ENCODE measurements at places on chromosomes 11 and 22.

- no peak for DNase-seq
Observed at GRCh38 chr11:117733316-117733715, 63.7 kb downstream of the DSCAML1 start.

GRCh38 chr11:15944460-15944859 is 411.9 kb downstream of the SOX6 start:
- no peak for DNase-seq

DNA sequence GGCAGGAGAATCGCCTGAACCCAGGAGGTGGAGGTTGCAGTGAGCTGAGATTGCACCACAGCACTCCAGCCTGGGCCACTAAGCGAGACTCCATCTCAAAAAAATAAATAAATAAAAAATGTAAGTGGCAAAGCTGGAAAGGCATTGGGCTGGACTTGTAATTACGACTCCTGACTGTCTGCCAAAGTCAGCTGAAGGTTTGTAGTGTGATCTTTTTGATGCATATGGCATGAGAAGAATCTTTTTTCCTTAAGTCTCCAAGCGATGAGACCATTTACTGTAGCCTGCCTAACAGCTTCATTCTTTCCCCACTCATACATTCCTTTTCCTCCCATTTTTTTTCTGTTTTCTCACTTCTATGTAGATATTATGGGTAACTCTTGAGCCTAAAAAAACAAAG is 24.8 kb downstream of the CTNND1 start:
- peak; percentile 69 for DNase-seq

DNA sequence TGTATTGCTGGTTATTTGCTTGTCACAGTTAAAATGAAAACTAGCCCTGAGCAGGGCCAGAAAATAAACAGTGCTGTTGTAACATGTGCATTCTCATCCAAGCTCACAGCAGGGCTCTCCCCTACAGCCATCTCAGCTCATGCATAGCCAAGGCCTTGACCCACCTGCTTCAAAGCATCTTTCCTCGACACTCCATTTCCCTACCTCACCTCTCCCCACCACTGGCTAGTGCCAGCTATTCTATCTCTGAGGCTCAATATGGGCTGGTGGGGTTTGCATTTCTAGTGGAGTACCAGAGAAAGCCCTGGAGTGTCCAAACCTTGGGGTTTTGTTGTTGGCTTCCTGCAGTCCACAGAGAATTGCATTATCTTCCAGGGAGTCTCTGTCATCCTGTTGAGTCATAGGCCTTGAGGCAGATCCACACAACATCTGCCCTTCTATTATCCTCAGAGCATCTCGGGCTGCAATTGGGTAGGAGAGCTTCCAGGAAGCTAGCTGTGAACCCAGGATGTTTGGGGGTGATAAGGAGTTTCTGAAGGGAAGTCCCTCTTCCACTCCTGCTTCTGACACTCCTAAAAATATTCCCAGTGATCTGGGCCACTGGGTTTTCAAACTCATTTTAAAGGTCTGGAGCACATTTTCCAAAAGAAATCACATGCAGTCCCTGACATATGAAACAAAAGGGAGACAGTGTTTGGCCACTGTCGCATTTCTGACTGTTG is 36.1 kb upstream of the AMOTL1 start:
- DNase-seq: peak; percentile 80

- no peak for DNase-seq
Observed at GRCh38 chr22:24240381-24240780, 4.5 kb downstream of the GGT5 start.

DNA sequence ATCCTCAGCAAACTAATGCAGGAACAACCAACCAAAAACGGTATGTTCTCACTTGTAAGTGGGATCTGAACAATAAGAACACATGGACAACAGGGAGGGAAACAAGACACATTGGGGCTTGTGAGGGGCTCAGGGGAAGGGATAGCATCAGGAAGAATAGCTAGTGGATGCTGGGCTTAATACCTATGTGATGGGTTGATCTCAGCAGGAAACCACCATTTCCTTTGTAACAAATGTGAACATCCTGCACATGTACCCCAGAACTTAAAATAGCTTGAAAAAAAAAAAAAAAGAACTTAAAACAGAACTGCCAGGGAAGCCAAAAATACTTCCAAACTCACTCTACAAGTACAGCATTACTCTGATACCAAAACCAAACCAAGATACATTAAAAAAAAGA is 33.8 kb downstream of the CASP4 start:
- no peak for DNase-seq

DNA sequence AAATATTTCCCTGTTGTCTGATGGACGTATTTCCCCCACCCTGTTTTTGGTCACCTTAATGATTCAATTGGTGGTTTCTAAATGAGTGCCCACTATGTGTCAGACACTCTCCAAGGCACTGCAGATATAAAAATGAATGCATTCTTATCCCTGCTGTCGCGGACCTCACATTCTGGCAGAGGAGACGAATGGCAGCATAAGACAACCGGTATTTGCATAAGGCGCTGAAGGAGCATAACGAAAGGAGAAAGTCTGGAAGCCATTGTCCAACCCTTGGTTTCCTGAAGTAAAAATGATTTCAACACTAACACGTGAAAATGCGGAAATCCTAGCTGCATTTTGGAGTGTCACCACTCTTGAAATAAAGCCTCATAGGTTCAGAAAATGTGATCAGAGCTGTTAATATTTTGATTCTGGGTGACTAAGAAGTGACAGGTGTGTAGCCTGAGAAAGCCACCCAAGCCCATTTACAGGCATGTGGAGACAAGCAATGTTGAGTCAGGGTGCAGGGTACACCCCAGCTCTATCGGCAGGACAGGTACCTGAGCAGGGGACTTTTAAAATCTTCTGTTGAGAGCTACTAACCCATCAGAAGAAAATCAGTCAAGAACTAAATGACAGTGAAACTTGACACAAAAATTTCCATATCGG is 10.1 kb upstream of the GAB2 start:
- no peak for DNase-seq

DNA sequence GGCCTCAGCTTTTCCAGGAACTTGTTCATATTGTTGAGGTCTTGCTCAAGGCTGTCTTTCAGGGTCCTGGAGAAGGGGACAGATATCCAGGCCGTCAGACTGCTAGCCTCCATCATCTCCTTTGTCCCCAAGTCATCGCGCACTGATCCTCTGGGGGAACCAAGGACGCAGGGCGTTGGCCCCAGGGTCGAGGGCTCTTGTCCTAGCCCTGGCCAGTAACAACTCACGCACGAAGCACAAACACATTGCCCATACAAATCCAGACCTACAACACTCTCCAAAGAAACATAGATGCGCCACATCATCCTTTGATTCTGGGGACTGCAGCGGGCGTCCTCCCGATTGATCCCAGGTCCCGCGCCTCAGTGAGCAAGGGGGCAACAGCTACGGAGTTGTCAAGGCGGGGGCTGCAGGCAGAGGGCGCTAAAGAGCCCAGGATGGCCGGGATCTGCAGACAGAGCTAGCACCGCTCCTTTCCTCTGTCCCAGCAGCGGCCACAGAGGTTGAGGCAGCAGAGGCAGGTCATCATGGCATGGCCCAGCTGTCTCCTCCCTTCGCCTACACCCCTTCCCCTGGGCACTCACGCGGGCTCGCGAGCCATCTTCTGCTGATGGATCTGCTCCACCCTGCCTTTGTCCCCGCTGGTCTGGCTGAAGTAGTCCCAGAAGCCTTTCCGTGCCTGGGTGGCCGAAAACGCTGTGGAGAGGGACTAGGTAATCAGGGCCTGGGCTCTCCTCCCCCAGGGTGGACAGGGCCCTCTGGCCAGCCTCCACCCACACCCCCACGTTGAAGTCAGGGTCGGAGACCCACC is 472 bp downstream of the APOA5 start:
- peak; percentile 68 for DNase-seq

DNA sequence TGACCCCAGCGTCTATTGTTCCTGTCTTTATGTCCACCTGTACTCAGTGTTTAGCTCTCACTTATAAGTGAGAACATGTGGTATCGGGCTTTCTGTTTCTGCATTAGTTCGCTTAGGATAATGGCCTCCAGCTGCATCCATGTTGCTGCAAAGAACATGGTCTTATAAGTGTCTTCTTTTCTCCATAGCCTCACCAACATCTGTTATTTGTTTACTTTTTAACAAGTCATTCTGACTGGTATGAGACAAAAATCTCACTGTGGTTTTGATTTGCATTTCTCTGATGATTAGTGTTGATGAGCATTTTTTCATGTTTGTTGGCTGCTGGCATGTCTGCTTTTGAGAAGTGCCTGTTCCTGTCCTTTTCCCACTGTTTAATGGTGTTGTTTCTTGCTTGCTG is 21.7 kb upstream of the SLN start:
- peak; percentile 59 for DNase-seq

GRCh38 chr22:30521368-30522156 is 16.1 kb upstream of the SEC14L4 start:
- DNase-seq: no peak

DNA sequence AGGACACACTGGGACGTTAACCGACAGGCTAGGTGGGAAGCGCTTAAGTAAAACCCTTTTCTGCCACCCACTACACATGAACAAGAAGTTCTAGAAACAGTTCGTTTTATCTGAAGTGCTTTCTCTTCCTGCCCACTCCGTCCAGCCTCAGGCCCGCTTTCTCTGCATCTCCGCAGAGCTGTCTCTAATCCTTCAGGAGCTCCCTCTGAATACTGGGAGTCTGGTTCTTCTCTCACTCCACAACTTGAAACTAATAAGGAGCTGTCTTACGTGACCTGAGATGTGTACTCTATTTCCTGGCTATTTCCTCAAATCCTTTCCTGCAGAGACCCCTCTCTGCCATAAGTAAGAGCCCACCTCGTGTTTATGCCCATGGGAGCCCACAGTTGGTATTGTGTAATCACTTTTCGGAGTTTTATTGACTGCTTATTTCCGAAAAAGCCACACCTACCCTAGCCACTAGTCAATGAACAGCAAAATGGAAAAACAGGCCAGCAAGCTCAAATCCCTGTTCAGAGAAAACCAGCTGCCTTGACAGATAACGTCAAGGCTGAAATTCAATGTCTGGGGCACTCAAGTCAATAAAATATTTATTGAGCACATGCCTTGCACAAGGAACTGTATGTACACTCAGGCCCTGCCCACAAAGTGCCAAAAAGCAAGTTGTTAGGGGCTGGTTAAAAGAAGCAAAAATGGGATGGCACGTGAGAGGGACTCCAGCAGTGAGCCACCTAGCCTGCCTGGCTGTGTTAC is 4.9 kb downstream of the PC start:
- DNase-seq: no peak

DNA sequence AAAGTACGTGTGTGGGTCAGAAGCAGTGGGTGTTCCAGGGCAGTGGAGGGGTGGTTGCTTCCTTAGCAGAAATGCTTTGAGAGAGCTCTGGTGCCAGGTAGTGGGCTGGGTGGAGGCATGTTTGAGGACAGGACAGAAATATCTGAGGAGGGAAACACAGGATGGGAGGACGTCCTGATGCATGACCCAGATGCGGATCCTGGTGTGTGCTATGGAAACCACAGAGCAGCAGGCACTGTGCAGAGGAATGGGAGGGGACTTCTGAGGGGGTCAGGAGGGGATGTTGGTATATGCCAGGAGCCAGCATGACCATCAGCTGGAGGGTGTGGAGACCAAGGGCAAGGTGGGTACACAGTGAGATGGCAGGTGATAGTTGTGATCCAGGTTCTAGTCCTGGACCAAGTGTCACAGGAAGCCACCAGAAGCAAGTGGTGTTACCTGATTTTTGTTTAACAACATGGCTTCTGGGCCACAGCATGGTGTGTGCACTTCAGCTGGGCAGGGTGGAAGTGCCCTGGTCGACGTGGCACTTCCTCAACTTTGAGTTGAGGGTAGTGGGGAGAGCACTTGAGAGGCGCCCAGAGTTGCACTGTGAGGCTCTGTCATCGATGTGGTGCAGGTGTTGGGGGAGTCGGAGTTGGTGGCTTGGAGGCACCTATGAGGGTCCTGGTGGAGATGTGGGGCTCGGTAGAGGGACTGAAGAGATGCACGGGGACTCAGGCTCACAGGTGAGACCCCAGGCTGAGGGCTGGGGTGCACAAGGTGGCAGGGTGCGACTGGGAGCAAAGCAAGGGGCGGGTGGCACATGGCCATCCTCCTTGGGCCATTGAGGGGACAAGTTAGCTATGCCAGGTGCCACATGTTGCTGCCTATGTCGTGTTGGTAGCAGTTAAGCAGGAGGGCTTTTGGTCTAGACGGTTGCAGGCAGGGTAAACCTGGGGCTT is 7.5 kb downstream of the DGCR8 start:
- no peak for DNase-seq

GRCh38 chr11:119263352-119263940 is 53.5 kb downstream of the MCAM start:
- no peak for DNase-seq

DNA sequence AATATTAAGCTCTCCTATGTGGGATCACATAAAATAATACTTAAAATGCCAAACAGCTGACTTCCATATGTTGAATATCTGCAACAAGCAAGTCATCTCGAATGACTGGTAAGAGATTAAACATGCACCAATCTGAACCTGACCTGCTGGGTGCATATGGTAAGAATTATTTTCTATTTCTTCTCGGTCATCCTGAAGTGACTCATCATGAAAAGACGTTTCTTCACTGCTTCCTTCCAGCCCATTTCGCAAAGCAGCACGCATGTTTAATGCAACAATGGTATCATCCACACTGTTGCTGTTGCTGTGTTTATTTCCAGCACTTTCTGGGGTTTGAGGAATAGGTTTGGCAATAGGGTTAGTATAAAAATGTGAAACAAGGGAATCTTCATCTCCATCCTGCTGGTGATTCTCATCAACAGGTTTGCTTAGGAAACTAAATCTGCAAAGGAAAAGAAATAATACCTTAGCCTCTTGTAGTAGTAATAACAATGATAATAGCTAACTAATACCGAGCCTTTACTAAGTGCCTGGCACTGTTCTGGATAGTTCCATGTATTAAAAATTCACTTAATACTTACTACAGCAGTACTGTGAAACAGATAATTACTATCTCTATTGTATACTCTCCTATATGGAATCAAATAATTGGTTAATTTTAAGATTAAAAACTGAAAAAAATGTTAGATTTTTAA is 52.0 kb upstream of the CHRNA10 start:
- peak; percentile 96 for DNase-seq

- no peak for DNase-seq
Observed at GRCh38 chr22:23691748-23692423, 1.1 kb downstream of the RGL4 start.

DNA sequence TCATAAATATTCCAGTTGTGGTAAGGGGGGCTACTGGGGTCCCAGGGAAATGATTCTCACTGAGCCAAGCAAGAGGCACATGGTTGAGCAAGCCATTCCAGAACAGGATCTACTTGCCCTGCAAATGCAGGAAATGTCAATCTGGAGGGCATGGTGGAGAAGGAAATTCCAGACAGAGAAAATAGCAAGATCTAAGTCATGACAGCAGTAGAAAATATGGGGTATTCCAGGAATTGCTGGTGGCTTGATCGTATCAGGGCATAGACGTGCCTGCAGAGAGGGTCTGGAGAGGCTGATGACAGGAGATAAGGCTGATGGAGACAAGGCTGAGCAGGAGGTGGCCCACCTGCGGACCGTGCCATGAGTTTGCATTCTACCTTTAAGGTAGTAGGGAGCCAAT is 566.3 kb upstream of the CADM1 start:
- DNase-seq: no peak

All from fibroblast of skin of scalp (primary cell).